ENCODE measurements at places on chromosomes 7 and 10.

GRCh38 chr10:99685597-99685967 lies 26.3 kb downstream of the ENTPD7 start:
- DNase-seq, result no peak

- DNase-seq, result no peak
Observed at GRCh38 chr7:28674359-28674782, 262.1 kb downstream of the CREB5 start.

DNA sequence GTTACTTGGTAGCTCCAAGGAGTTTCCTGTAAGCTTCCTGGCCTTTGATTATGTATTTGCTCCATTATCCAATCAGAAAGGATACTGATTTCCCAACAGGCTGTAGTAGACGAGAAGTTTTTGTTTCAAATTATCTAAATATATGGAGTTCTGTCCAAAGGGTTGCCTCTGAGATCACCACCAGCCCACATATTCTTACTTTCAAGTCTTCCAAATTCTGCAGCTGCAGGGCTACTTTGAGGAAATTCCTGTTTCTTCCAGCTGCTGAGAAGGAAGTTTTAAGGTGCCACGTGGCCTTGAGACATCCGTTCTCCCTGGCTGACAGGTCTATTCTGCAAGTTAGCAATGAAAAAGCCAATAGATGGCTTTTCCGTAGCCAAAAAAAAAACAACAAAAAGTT lies 286.0 kb downstream of the TWIST1 start:
- DNase-seq, result no peak

DNA sequence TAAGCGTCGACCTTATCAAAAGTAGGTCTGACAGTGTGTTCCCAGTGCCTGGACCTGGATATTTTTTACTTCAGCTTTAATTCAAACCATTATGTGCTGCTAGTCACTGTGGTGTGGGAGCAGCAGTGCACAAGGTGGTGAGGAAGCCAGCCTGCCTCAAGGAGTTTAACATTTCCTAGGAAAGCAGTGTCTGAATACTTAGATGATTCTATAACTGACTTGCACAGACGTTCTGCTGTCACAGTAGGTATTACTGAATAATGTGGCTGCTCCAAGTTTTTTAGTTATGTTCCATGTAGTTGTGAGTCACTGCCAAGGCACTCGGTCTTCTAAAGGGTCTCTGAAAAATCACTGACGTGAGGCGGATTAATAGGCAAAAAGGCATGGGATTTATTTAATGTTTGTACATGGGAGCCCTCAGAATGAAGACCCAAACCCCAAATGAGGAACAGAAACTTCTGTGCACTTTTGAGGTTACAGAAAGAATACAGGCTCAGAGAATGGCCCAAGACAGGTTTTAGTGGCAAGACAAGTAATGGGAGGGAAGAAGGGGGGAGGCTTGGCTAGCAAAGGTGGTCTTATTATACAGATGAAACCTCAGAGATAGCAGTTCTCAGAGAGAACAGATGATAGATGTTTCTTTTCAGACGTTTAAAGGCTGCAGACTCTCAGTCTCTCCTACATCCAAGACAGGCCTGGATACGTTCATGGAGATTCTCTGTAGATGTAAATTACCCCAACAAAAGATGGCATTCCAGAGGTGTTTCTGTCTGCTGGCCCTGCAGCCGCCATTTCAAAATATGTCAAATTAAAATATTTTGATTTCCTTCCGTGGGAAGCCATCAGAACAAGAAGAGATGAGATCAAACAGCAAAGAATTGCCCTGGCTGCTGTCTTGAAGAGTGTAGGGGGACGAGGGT lies 209.3 kb downstream of the SDK1 start:
- DNase-seq, result no peak

DNA sequence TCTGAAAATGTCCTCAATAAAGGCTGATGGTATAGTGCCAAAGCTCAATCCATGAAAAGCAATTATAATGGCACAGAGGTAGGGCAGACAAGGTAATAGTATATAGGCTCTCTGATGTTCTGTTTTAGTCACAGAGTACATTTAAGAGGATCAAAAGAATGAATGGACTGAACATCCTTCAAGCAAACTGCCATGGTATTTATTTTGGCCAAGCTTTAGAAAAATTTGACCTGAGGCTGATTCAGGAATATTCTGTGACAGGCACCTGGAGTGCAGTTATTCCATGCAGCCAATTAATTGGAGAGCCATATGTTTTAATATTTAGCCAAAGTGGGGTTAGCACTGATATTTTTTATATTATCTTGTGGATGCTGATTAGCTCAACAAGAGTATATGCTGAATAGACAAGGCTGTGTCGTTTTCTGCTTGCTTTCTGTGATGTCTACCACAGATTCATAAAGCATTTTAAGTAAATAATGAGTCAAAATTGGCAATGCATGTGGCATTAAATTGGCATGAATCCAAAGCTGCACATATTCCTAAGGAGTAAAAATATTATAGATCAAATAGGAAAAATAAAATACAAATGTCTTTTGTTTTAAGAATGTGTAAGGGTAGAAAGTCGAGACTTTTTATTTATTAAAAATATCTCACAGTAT lies 177.4 kb downstream of the PCLO start:
- no peak for DNase-seq

- no peak for DNase-seq
Observed at GRCh38 chr7:20268824-20269223, 51.6 kb upstream of the MACC1 start.

GRCh38 chr10:21497177-21497807 lies 28.2 kb downstream of the SKIDA1 start:
- peak; percentile 73 for DNase-seq

- DNase-seq, result peak; percentile 36
Observed at GRCh38 chr7:151051108-151051507, 2.8 kb downstream of the ASIC3 start.

DNA sequence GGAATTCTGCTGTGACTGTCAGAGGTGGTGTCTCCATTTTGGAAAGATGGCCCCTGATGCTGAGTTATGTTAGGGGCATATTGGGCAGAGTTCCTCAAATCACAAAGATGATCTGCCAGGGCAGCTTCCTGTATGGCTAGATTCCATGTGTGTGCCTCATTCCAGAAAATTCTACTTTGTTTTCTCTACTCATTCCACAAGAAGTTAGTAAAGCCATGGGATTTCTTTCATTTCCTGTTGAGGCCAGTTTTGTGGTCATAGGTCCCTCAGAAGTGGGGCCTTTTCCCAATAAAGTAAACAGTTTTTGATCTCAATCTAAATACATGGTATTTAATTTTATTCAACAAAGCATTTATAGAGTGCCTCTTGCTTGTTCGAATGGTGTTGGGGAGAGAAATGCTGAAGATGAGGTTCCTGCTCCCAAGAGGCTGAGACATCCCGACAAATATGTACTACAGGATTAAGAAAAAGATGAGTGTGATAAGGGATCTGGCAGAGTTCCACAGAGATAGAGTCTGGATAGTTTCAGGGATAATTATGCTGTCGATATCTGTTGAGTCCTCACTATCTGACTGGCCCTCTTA lies 33.0 kb downstream of the MINDY4 start:
- DNase-seq, result peak; percentile 93

DNA sequence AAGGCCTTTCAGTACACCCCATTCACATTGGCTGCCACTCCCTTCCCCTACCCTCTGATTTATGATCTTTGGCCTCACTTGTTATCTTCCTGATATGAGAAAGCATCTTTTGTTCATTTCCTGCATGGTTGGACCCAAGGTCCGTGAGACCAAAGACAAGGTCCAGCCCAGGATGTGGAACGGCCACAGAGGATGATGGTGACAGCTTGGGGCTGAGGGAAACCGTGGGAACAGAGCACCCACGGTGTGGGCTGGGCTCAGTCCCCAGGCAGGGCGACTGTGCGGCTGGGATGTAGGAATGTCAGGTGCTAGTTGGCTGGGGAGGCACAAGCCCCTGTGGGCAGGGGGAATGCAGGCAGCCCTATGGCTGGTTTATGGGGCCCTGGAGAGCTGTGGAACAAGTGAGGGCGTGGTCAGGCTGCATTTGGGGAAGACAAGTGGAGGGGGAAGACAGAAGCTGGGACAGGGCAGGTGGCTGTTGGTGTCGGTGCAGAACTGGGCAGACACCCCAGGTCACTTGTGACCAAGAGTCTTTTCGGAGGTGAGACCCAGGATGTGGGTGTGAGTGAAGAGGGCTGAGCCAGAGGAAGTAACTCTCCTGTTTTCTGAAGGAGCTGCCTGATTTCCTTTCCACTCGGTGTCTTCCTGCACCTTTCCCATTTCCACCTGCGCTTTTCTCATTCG lies 51.7 kb upstream of the IGFBP3 start:
- no peak for DNase-seq

GRCh38 chr7:24455813-24456525 lies 117.3 kb upstream of the PALS2 start:
- DNase-seq, result no peak

All from HFFc6 (cell line).